NCI-H1436 (cell line): ENCODE measurements at places on chromosomes 4 and X.

GRCh38 chrX:136710325-136710951, 62.5 kb downstream of the CD40LG start:
- no peak for DNase-seq

GRCh38 chr4:123478859-123479345, 82.3 kb downstream of the SPRY1 start:
- no peak for DNase-seq

GRCh38 chrX:23790155-23790497, 7.2 kb downstream of the SAT1 start:
- no peak for DNase-seq

- no peak for DNase-seq
Observed at GRCh38 chrX:134647477-134647877, 10.8 kb downstream of the PLAC1 start.

DNA sequence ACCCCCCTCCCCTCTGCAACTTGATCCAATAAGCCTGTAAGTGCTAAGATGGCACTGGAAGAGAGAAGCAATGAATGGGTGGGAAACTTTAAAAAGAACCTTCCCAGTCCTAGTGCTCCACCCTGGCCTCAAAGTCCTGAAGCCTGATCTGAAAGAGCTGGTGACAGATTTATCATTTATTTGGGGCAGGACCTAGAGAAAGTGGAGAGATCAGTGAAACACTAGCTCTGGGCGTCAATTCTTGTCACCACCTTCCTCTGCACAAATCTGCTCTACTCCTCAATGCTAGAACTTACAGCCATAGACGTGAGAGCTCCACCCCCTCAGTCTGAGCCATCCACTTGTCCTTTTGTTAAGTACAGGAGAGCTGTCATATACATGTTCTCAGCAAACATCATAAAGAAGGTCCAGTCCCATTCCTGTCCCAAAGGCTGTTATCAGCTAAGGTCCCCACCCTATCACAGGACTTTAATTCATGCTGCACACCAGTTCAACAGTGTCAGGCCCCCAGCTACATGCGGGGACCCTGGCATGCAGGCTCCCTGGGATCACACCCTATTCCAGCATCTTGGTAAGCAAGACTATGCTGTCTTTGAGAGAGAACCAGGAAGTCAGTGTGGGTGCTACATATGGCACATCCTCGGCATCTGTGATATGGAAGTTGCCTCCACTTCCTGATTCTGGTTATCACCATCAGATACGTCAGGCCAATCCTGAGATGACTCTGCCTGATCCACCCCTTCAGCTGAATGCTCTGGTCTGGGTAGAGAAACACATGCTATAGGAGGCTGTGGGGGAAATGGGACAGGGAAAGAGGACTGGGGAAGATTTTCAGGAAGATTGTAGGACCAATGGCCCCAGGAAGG, 2.3 kb downstream of the P2RY4 start:
- no peak for DNase-seq

- no peak for DNase-seq
Observed at GRCh38 chr4:107757864-107758476, 37.9 kb upstream of the PAPSS1 start.

DNA sequence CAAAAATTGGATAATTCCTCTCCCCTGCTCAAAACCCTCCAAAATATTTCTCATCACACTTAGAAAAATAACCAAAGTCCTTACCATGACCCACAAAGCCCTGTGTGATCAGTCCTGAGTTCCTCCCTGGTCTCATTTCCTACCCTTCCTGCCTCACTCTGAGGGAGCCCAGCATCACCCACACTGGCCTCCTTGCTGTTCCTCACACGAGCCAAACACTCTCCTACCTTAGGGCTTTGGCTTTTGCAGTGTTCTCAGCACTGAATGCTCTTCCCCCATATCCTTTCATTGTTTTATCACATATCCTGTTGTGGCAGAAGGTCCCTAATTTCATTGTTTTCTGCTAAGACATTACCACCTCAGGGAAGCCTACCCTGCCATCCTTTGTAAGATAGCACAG, 12.2 kb downstream of the MGAT4D start:
- no peak for DNase-seq

- no peak for DNase-seq
Observed at GRCh38 chr4:38489924-38490639, 173.9 kb upstream of the KLF3 start.

GRCh38 chr4:188783175-188783574, 643.9 kb downstream of the TRIML1 start:
- no peak for DNase-seq

DNA sequence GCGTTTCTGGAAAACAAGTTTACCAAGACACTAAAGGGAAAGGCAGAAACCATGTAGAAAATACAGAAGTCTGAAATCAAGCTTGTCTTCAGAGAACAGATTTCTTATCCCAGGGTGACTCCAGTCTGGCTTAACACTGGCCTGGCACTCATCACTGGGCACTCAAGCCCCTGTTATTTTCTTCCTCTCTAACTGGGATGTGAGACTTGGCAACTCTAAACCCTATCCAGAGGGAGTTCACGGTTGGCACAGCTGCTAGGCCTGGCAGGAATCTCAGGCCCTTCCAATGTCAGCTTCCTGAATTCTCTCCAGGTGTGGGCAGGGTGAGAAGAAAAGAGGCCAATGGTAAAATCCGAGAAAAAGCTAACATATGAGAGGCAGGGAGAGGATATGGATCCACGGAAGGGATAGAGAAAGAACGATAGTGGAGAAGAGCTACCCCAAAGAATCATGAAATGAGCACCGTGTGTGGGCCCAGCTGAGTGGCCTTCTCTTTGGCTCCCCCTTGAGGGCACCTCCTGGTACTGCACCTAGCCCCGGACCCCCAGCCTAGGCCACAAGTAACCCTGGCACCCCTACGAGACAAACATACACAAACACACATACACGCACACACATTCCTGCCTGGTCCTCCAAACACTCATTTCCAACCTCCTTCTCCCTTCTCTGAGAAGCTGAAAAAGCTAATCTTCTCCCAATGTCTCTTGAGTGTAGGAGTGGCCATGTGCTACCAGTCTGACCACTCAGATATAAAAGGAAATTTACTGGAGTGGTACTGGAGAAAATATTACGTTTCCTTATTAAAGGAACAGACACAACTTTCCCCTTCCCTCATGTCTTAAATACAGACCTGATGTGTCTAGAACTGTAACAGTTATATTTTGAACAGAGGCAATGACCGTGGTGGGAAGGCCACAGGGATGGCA, 16.6 kb upstream of the PTCHD1 start:
- DNase-seq: no peak

DNA sequence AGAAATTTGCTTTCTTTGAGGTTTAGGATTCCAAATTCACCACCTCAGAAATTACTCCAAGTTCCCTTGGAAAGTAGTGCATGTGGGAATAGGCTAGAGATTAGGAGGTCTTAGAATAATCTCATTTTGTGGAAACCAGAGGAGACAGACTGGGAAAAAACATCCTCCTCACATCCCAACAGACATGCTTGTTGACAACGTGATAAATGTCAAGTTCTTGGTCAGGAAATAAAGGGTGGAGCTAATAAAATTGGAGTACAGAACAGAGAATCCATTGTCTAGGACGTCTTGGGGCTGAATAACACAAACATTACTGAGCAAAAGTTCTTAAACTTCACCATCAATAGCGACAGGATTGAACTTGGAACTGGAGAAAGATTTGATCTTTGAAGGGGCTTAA, 233.4 kb downstream of the PABPC4L start:
- no peak for DNase-seq
